ENCODE measurements at places on chromosomes 12 and 14. TPM values are rescaled to one million over a fixed set of nuclear protein-coding genes. Genes with fewer than 3 reads are reported as not detected.

GRCh38 chr14:35532783-35533356 is 1.1 kb upstream of the INSM2 start:
- H3K36me3 ChIP-seq: no peaks in the 10 kb centered on the region
- no peaks in the 10 kb centered on the region for H3K4me1 ChIP-seq
- H3K4me3 ChIP-seq: peak overlapping the region; percentile 61
- DNase-seq: no peak
- H3K27ac ChIP-seq: no peak overlapping the region
- H3K27me3 ChIP-seq: peaks cover 18% of the 10 kb centered on the region

- no peak overlapping the region for H3K27ac ChIP-seq
- no peak for DNase-seq
- no peaks in the 10 kb centered on the region for H3K36me3 ChIP-seq
These were observed 10.6 kb upstream of the ANO6 start for GRCh38 chr12:45205165-45205825.

DNA sequence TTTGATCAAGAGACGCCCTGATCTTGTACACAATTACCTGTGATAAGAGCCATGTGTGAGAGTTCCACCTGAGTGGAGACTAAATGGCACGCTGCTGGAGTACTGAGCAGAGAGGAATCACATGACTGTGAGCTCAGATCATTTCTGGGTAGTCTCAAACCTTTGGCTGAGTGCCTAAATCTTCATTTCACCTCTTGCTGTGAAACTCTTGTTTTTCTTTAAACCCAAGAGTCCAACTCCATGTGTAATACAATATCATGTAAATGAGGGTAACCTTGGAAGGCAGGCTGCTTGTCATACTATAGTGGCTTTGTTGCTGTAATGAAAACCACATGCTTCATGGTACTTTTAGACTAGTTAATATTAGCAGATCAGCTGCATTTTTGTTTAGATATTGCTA is 156.9 kb downstream of the CAND1 start:
- no peaks in the 10 kb centered on the region for H3K36me3 ChIP-seq
- H3K27ac ChIP-seq: no peak overlapping the region
- H3K27me3 ChIP-seq: 0 out of 2 replicates have a peak, but pooled peaks cover 7% of the 10 kb centered on the region
- DNase-seq: no peak
- no peak overlapping the region for H3K4me3 ChIP-seq

DNA sequence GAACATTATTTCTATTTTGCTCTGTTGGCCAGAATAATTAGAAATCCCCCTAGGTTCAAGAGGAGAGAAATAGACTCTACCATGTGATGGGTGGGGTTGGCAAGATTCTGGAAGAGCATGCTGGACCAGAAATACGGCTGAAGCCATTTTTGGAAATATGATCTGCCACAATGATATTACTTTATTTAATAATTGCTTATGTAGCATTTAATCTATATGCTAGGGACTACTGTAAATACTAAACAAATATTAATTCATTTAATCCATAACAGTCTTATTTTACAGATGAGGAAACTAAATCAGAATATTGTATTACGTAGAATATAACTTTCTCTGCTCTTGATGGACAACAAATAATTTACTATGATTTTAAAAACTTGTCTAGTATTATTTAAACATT is 193.7 kb downstream of the RAD51B start:
- H3K27me3 ChIP-seq: no peaks in the 10 kb centered on the region
- peak overlapping the region; percentile 68 for H3K27ac ChIP-seq
- H3K4me1 ChIP-seq: peaks cover 4% of the 10 kb centered on the region
- H3K36me3 ChIP-seq: no peaks in the 10 kb centered on the region

GRCh38 chr14:51079085-51079484 is 15.8 kb downstream of the TRIM9 start:
- DNase-seq: no peak
- no peaks in the 10 kb centered on the region for H3K36me3 ChIP-seq
- no peak overlapping the region for H3K4me3 ChIP-seq
- H3K4me1 ChIP-seq: no peaks in the 10 kb centered on the region
- no peak overlapping the region for H3K27ac ChIP-seq

- no peak overlapping the region for H3K27ac ChIP-seq
- no peaks in the 10 kb centered on the region for H3K27me3 ChIP-seq
- no peak for DNase-seq
- no peaks in the 10 kb centered on the region for H3K4me1 ChIP-seq
- H3K4me3 ChIP-seq: no peak overlapping the region
These were observed 138.8 kb upstream of the HMGA2 start for GRCh38 chr12:65685514-65685913.

- H3K36me3 ChIP-seq: no peaks in the 10 kb centered on the region
- peaks cover 10% of the 10 kb centered on the region for H3K27me3 ChIP-seq
- H3K4me1 ChIP-seq: no peaks in the 10 kb centered on the region
- no peak overlapping the region for H3K27ac ChIP-seq
- no peak for DNase-seq
- no peak overlapping the region for H3K4me3 ChIP-seq
These were observed 6.5 kb downstream of the AMDHD1 start for GRCh38 chr12:95949477-95950206.

- DNase-seq: no peak
- no peak overlapping the region for H3K4me3 ChIP-seq
- peaks cover 16% of the 10 kb centered on the region for H3K4me1 ChIP-seq
- no peak overlapping the region for H3K27ac ChIP-seq
- H3K27me3 ChIP-seq: no peaks in the 10 kb centered on the region
These were observed 9.9 kb downstream of the TBK1 start for GRCh38 chr12:64461634-64462414.

DNA sequence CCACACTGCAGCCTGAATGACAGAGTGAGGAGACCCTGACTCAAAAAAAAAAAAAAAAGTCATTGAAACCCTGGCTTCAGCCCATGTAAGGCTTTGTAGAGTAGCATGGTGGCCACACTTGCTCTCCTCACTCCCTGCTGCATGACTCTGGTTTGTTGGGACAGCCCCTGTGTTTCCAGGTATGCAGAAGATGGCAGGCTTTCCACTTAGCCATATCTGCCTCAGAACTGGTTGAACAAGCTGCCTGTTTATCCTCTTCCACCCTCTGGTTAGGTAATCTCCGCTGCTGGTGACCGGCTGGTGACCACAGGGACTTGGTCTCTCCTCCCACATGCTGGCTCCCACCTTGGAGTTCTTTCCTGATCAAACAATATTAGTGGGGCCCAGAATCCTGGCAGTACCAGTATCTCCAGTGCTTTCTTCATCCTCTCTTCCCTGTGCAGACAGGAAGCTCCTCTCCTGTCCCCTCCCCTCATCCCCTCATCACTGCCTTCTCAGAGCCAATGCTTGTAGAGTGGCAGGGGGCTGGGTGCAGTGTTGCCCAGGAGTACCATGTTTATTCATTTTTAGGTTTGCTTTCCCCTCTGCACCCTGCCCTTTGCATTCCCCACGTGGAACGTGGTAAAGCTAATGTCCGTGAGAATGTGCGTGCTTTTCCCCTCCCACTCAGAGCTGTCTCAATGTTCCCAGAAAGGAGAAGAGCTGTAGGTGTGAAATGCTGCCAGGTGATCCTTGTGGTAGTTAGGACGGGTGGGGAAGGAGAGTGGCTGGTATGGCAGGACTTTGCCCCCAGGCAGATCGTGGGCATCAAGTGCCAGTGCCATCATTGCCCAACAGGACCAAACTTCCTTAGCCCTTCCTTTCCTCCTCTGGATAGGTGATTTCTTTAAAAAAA is 11.3 kb downstream of the ABHD12B start:
- no peak for DNase-seq
- H3K27ac ChIP-seq: no peak overlapping the region
- H3K27me3 ChIP-seq: peaks cover 11% of the 10 kb centered on the region
- no peaks in the 10 kb centered on the region for H3K4me1 ChIP-seq
- no peak overlapping the region for H3K4me3 ChIP-seq

GRCh38 chr12:106138633-106139421 is at the start of gene NUAK1:
Gene NUAK1, minus strand, starts transcription at chr12:106138954. Its CDS starts 301 bp downstream, at chr12:106138653.
- H3K27ac ChIP-seq: peak within 1 kb of the TSS; percentile 98
- no peaks in the 10 kb centered on the region for H3K27me3 ChIP-seq

- no peaks in the 10 kb centered on the region for H3K36me3 ChIP-seq
- no peak overlapping the region for H3K4me3 ChIP-seq
- no peaks in the 10 kb centered on the region for H3K4me1 ChIP-seq
- no peak for DNase-seq
These were observed 4.2 kb upstream of the PLEKHA5 start for GRCh38 chr12:19125325-19125724.

DNA sequence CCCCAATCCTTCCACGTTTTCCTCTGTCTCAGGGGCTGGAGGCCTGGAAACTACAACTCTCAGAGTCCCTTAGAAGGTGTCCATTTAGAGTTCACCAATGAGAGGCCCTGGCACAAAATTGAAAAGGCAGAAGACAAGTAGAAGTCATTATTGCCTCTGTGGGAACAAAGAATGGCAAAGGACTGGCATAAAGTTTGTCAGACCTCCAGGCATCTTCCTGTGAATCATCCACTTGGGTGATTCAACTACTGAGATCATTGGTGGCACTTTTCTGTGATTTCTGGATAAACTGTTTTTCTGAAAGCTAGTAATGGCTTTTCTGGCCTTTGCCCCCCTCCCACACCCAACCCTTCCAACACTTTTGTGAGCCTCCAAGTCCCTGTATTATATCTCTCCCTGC is 42.6 kb upstream of the C12orf42 start:
- H3K4me3 ChIP-seq: no peak overlapping the region
- no peak overlapping the region for H3K27ac ChIP-seq
- H3K27me3 ChIP-seq: no peaks in the 10 kb centered on the region
- DNase-seq: no peak
- H3K36me3 ChIP-seq: no peaks in the 10 kb centered on the region

DNA sequence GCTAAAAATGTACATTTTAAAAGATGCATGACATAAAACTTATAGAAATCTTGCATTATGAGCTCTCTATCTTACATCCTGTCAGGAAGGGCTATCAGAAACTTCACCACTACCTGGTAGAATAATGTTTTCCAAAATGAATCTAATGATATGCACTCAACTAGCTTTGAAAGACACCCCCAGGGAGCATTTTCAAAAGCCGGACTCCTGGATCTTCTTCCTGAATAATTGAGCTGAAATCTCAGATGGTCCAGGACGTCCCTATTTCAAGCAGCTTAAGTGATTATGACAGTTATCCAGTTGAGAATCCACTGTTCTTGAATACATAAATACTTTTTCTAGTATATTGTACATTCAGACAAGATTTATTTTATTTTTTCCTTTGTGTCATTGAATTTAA is 200.6 kb upstream of the MGAT4C start:
- no peak overlapping the region for H3K27ac ChIP-seq
- no peaks in the 10 kb centered on the region for H3K4me1 ChIP-seq
- H3K36me3 ChIP-seq: no peaks in the 10 kb centered on the region
- DNase-seq: no peak

DNA sequence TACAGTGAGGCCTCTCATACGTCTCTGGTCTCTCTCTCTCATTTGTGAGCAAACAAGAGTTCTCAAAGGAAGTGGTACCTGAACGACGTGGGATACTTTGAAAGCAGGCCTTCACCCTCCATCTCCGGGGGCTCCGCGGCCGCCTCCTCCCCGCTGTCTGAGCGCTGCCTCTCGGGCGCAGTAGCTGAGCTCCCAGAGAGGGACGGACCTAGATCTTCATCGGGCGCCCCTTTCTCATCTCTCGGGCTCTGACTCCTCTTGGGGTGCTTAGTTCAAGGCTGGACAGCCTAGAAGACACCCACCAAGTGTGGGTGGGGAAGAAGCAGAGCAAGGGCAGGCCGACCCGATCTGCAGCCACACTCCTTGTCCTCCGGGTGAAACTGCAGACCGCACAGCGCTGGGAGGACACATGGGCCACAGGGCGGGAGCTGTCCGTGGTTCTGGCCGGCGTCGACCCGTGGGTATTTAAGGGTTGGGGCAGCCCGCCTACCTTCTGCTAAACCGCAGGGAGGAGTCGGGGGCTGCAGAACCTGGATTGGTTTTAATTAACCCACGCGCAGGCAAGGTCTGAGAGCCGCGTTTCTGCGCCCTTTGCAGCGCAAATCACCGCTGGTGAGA is 92.7 kb downstream of the PAH start:
- DNase-seq: no peak
- no peak overlapping the region for H3K4me3 ChIP-seq
- H3K36me3 ChIP-seq: no peaks in the 10 kb centered on the region
- no peak overlapping the region for H3K27ac ChIP-seq
- peaks cover 6% of the 10 kb centered on the region for H3K27me3 ChIP-seq
- H3K4me1 ChIP-seq: no peaks in the 10 kb centered on the region

- no peaks in the 10 kb centered on the region for H3K27me3 ChIP-seq
- peak; percentile 39 for DNase-seq
- no peaks in the 10 kb centered on the region for H3K36me3 ChIP-seq
- H3K27ac ChIP-seq: no peak within 1 kb of the TSS
- no peaks in the 10 kb centered on the region for H3K4me1 ChIP-seq
These were observed at the start of the genes LRRIQ1 and TSPAN19 for GRCh38 chr12:85036234-85036707. Gene LRRIQ1, plus strand, starts transcription at chr12:85036351. Its CDS starts 1,826 bp downstream, at chr12:85038177. Gene TSPAN19, minus strand, starts transcription at chr12:85036277. Its CDS starts 6,331 bp downstream, at chr12:85029946.

DNA sequence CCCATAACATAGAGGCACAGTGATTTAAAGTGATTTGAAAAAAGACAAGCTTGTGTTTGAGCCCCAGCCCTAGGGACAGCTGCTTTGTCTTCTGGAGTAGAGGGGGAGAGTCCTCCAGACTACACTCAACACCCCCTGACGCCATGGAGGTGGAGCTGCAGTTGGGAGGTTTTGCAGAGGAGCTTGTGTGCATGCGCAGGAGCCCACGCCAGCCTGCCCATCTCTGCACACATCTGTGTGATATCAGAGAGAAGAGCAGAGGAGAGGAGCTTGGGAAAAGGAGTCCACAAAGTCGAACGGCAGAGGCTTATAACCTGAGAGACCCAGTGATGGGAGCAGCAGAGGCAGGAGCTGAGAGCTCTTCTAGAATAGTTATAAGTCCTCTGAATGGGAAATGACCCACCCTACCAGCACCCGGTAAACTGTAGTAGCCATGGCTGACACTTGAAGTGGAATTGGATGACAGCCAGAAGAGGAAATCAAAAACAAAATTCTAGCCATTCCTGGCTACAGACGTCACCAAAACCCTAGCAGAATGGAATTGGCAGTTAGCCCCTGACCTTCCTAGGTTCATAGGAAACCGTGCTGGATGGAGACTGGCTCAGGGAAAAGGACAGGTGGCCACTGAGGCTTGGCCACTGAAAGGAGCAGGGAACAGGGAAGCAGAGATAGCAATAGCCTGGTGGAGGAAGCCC is 185.1 kb upstream of the VASH1 start:
- no peak overlapping the region for H3K27ac ChIP-seq
- no peak overlapping the region for H3K4me3 ChIP-seq
- H3K4me1 ChIP-seq: no peaks in the 10 kb centered on the region
- DNase-seq: no peak
- no peaks in the 10 kb centered on the region for H3K36me3 ChIP-seq

GRCh38 chr12:106273491-106273890 is 25.7 kb upstream of the CKAP4 start:
- no peak overlapping the region for H3K4me3 ChIP-seq
- H3K4me1 ChIP-seq: no peaks in the 10 kb centered on the region
- no peak overlapping the region for H3K27ac ChIP-seq
- DNase-seq: no peak
- H3K36me3 ChIP-seq: no peaks in the 10 kb centered on the region

RPS6KA5 gene
- 2.6 TPM for total RNA-seq

ERBB3 gene
- 0.90 TPM for total RNA-seq

RASSF8 gene
- total RNA-seq: 103 TPM

JAG2 gene
- total RNA-seq: 43.7 TPM

ATP23 gene
- total RNA-seq: 10.3 TPM

GPD1 gene
- 0.28 TPM for total RNA-seq
